Sciatic nerve (tissue), 2 donors: ENCODE measurements at places on chromosomes 16 and 17. TPM values are rescaled to one million over a fixed set of nuclear protein-coding genes. Genes with fewer than 3 reads are reported as not detected.
A peak's percentile ranks its signal among the peaks of the same experiment; 100 is the strongest.

DNA sequence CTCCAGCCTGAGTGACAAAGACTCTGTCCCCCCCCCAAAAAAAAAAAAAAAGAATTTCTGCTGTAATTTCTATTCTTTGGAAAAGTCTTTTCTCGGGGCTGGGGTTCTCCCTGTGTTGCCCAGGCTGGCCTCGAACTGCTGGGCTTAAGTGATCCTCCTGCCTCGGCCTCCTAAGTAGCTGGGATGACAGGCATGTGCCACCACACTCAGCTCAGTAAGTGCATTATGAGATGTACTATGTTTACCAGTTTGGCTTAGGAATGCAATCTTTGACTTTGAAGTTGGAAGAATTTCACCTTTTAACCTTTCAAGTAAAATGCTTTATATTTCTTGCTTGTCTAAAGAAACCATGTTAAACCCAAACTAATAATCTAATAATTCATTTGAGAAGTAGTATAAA, 28.0 kb upstream of the ADCY7 start:
- DNase-seq: no peak

GRCh38 chr17:33602981-33603380, 309.9 kb upstream of the ASIC2 start:
- no peak for DNase-seq

DNA sequence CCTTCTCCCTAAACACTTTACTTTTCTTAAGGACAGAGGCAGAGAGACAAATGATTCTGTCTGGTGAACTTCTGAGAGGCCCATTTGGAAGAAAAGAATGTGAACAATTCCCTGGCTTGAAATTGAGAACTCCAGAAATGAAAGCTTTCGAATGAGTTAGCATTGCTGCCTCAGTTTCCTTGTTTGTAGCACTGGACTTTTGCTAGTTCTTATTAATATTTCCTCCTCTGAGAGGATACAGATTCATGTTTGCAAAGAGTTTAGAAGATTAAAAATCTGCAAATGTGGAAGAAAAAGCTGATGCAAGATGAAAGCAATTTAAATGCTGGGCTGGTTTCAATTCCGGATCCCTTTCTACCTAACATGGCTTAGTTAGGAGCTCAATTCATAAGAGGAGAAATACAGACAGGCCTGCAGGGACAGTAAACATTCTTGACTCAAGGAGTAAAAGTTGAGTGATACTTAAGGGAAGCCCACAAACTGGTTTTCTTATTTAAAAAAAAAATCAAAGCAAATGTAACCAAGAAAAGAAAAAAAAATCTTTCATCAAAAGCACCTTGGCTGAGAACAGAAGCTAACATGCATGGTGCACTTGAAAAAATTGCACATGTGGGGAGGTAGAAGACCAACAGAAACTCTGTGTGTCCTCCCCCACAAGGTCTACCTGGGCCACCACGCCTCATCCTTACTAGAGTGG, 27.1 kb downstream of the HNF1B start:
- DNase-seq: no peak

DNA sequence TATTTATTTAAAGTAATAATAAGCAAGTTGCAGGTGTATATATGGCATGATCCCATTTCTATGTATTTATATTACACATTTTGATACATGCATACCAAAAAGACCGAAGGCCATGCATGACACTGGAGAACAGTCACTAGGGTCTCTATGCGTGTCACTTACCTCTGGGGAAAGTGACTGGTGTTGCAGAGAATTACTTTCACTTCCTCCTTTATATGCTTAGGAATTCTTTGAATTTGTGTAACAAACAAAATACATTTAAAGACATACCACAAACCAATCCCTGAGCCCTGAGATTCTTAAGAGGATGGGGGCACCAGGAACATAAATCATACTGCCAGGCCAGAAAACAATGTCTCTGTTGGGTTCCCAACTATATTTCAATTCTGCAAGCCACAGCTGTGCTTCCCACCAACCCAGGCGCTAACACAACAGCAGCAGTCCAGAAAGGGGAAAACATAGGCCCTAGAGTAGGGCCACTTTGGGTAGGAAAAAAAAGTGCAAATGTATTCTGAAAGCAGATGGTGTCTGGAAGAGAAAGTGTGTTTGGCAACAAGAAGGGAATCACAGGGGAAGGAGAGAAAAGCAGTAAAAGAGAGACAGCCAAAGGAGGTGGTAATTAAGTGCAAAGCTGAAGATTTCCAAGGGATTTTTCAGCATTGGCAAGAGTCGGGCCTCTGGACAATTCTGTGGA, 24.5 kb upstream of the HYDIN start:
- DNase-seq: no peak

The ATP6V0A1 gene
- 115 TPM for total RNA-seq

DNA sequence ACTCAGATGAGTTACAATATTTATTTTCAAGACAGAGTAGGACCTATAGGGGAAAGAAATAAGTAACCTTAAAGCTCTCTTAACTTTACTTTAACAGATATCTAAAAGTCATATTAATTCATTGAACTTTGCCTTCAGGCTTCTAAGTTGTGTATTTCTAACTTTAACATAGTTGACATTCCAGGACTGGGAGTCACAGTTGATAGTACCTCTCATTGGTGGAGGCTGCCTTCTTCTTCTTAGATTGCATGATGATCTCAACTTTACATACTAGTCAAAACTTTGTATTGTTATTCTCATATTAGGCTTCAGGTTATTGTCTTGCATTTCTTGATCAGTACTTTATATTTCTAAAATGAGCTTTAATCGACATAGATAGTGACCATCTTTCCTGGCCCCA, 350.1 kb upstream of the KIF2B start:
- no peak for DNase-seq

The GP1BA gene
- total RNA-seq: not detected

GRCh38 chr16:11794996-11795886, 1.8 kb downstream of the ZC3H7A start:
- no peak for DNase-seq

- DNase-seq: no peak
Observed at GRCh38 chr16:79217375-79218011, 383.0 kb downstream of the MAF start.

- no peak for DNase-seq
Observed at GRCh38 chr16:11743308-11744074, 834 bp upstream of the TXNDC11 start.

- DNase-seq: no peak
Observed at GRCh38 chr16:67940446-67941089, 3.4 kb downstream of the LCAT start.

GRCh38 chr17:1787301-1787902, 25.5 kb downstream of the SERPINF1 start:
- DNase-seq: no peak

DNA sequence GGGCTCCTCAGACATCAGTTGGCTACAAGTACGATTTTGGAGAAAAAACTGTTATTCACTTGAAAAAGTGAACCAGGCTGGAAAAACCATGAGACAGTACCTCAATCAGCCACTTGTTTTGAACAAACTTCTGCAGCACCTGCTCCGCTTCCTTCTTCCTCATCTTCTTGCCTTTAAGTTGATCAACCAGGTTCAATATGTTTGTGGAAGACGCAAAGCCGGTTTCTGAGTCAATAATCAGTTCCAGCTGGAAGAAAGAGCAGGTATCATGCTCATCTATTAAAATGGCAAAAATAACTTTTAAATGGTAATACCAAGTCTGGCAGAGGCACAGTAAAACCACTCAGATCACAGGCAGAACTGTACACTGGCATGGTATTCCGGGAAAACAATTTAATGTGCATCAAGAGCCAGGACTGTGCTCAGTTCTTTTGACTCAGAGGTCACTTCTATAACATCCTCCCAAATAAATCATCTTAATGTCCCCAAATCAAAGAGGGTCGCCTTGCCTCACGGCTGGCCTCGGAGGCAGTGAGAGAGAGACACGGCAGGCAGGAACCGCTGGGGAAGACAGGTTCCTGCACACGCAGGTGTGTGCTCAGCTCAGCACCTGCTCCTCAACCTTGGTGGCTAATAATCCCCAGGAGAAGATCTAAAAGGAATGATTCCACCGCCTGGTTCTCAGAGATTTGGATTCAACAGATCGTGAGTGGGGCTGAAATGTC, 29.7 kb downstream of the KDM8 start:
- DNase-seq: no peak

DNA sequence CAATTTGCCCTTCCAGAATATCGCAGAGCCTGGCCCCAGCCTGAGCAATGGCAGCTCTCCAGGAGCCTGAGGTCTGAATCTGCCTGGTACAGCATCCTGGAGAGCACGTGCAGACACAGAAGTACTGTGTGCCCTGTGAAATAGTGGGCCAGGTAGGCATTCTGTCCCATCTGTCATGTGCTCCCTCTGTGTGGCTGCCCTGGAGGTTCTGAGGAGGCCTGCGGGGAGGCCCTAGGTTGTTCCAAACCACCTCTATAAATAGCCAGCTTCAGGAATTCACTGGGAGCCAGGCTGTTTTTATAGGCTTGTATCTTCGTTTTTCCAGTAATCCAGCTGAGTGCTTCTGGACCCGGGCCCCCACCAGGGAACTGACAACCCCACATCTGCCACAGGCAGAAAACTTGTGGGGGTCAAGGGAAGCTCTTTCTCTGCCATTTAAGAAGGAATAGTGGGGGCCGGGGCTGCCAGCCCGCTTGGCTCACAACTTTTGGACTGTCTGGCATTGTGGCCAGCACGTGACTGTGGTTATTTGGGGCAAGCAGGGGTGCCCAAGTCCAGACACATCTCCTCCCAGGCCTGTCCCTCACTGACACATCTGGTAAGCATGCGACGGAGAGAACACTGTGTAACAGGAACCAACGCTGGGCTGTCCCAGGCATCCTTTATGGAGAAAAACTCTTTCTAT, 356.3 kb upstream of the TNRC6C start:
- DNase-seq: peak; percentile 69

The CCDC154 gene
- total RNA-seq: 3.3 TPM

DNA sequence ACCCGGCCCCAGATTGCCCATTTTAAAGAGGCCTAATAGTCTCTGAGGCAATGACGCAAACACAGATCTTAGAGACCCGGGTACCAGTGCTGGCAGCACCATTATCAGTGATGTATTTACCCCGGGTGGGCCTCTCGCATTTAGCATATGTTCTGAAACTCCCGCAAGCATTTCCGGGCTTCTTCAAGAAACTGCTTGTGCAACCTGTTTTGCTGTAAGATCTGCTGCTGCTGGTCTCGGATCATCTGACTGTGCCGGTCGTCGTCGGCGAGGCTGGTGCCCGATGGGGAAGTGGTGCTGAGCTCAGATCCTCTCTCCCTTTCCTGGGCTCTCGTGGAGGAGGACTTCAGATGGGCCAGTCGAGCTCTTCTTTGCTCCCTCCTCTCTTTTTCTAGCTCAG, 12.5 kb downstream of the CEP295NL start:
- no peak for DNase-seq

The TNFRSF13B gene
- not detected for total RNA-seq

The HS3ST6 gene
- total RNA-seq: not detected

The PPL gene
- 85.1 TPM for total RNA-seq

- DNase-seq: no peak
Observed at GRCh38 chr16:27445502-27446175, 43.7 kb downstream of the IL21R start.

- no peak for DNase-seq
Observed at GRCh38 chr17:37024181-37024637, 75.5 kb downstream of the AATF start.

GRCh38 chr16:80231888-80232287, 308.9 kb upstream of the DYNLRB2 start:
- no peak for DNase-seq

GRCh38 chr16:68257251-68257905, 6.9 kb upstream of the SLC7A6 start:
- no peak for DNase-seq

The SCNN1B gene
- 2.3 TPM for total RNA-seq

DNA sequence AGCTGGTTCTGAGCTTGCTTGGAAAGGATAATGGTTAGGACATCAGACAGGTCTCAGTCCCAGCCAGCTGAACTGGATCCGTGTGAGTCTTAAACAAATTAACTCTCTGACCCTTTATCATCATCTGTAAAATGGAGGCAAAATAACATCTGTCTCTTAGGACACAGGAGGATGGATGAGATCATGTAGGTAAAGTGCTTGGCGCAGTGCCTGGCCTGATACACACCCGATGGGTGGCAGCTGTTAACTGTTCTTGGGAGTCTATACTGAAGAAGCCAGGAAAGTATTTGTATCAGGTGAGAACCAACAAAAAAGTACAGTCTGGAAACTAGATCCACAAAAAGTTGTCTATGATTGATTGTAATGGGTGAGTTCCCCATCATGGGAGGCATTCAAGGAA, 188.6 kb downstream of the C16orf78 start:
- no peak for DNase-seq

The SOCS3 gene
- total RNA-seq: 144 TPM

The TMC5 gene
- total RNA-seq: 1.7 TPM

GRCh38 chr16:79532785-79533184, 67.8 kb downstream of the MAF start:
- no peak for DNase-seq

GRCh38 chr17:65820306-65820705, 258.9 kb upstream of the AXIN2 start:
- DNase-seq: no peak

DNA sequence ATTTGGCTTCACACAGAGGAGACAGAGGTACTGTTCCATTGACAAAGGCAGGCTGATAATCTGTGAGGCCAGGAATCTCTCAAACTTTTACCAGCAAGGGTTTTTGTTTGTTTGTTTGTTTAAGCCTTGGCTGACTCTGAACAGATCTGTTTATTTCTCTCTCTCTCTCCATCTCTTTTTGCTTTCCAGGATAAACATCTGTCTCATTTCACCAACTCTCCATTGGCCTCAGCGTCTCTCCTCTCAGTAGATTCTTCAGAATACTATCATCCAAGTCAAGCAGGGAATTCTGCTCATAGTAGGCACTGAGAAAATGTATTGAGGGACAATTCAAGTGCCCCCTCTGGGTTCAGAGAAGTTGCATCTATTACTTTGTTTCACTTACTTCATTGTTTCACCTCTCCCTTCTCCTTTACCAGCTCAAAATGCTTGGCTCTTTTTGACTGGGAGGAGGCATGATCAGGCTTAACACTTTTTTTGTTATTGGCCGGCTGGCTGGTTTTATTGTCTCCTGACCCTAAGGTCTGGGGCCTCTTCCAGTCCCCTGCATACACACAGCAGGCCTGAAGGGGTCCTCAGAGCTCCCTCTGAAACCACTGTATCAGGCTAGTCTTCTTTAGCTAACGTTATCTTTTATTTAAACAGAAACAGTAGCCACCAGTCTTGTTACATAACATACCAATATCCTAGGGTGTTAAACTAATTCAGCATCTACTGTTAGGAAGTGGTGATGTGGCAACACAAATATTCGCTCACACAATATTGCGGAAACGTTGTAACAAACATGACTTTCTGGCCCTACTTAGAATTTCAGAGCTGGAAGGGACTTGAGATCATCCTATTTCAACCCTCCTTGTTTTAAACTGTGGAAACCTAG, 2.0 kb upstream of the YPEL2 start:
- peak; percentile 74 for DNase-seq
